HFFc6 (cell line): ENCODE measurements at places on chromosomes 7 and 10. TPM values are rescaled to one million over a fixed set of nuclear protein-coding genes. Genes with fewer than 3 reads are reported as not detected.

- no peak for DNase-seq
Measured at GRCh38 chr7:37643876-37644275, 39.7 kb upstream of the GPR141 start.

GRCh38 chr10:31490858-31491504 lies 172.0 kb downstream of the ZEB1 start:
- DNase-seq, result peak; percentile 60

GRCh38 chr7:37448011-37448635 lies 541 bp downstream of the ELMO1 start:
- DNase-seq, result no peak

- DNase-seq, result no peak
Measured at GRCh38 chr10:124210263-124210662, 116.9 kb upstream of the CHST15 start.

Gene WNT8B
- not detected in 2 replicates for total RNA-seq

Gene CNNM1
- total RNA-seq, result 3.0 to 4.5 TPM (median 4.2 TPM) in 3 replicates

Gene OLAH
- not detected in 3 replicates for total RNA-seq

Gene STK31
- total RNA-seq, result not detected in 3 replicates

Gene TAS2R4
- total RNA-seq, result 0.07 to 0.21 TPM in 2 of 3 replicates, not detected in the other

Gene GIMAP4
- total RNA-seq, result not detected in 2 replicates

Gene AGMO
- 0.18 TPM in 1 of 3 replicates, not detected in the others for total RNA-seq
